ENCODE measurements at places on chromosomes 16 and 17.

DNA sequence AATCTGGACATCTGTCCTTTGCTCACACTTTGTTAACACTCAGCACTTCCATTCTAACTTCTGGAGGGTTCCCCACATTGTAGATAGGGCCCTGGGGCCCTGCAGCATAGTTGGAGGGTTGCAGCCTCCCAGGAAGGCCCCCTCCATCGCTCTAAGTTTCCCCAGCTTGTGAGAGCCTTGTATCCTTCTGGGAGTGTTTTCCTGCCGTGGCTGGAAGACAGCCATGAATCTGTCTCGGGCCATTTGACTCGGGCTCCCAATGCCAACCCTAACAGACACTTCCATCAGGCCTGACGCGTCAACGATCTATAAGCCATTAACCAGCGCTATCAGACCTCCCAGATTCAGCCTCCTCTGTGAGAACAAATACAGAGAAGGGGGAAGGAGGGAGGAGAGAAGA, 263.7 kb upstream of the RPL38 start:
- DNase-seq = no peak

GRCh38 chr16:27771201-27771910, 221.4 kb downstream of the KATNIP start:
- no peak for DNase-seq

GRCh38 chr16:87949071-87949744, 2.0 kb upstream of the BANP start:
- DNase-seq = no peak

DNA sequence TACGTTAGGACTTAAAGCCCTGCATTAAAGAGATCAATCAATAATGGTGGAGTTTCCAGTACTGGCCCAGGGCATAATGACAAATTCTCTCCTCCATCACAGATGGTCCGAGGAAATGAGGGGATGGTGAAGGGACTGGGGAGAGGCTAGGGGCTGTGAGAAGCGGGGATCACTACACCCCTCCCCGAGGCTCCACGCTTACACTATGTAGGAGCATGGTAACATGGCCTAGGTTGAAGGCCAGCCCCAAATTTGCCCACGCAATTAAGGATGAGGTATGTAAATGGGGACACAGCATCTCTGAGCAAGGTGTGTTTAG, 8.0 kb upstream of the AKTIP start:
- DNase-seq = no peak

GRCh38 chr16:67943619-67944504, at the start of gene LCAT:
LCAT (minus strand) TSS chr16:67944120; CDS start chr16:67944101, 19 bp downstream.
- no peak for DNase-seq

GRCh38 chr17:77695386-77695785, 263.1 kb upstream of the TNRC6C start:
- DNase-seq = no peak

DNA sequence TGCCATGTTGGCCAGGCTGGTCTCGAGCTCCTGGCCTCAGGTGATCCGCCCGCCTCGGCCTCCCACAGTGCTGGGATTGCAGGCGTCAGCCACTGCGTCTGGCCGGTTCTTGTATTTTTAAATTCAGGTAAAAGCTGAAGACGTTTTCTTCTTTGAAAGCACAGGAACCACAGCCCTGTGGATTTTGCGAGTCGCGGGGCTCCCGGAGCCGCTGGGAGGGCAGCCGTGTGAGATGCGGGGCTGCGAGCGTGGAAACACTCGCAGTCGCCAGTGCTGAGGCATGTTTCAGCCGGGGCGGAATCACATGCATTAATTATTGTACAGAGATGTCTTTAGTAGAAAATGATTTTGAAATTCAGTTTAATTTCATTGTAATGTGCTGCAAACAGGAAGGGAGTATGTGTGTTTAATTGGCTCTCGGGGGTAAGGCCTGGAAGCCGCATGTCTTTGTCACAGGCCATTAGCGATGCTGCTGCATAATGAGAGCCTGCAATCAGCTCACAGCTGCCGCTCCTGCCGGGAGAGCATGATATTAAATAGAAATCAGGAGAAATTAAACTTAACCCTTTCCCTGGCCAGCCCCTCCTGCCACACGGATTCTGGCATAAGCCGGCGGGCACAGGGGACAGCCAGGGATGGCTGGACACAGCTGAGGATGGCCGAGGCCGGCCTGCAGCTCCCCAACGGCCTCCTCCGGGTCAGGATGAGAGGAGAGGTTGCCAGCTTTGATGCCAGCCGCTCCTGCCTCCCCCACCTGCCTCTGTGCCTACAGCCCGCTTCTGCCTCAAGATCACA, 35.4 kb upstream of the CDH15 start:
- no peak for DNase-seq

GRCh38 chr16:30846649-30847402, 47.1 kb downstream of the BCL7C start:
- DNase-seq = no peak

DNA sequence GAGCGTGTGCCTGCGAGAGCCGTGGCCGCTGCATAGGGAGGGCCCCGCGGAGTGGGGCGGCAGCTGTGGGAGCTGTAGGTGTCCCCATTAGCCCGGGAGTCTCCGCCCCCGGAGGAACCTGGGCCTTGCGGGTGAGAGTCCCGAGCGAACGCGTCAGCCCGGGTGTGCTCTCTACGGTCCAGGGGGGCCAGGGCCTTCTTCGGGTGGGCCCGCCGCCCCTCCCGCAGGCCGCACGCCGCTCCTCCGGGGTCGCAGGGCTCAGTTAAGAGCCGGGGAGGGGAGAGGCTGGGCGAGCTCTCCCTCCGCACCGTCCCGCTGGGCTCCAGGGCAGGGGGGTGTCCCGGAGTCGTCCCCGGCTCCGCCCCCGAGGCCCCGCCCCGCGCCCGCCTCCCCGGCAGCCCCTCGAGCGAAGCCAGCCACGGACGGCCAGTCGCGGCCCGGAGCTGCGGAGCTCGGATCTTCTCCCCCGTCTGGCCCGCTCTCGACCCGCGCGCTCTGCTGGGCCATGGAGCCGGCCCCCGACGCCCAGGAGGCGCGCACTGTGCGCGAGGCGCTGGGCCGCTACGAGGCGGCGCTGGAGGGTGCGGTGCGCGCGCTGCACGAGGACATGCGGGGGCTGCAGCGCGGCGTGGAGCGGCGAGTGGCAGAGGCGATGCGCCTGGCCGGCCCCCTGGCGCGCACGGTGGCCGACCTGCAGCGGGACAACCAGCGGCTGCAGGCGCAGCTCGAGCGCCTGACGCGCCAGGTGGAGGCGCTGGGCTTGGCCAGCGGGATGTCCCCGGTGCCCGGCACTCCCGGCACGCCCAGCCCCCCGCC, at the start of gene SMTNL2:
SMTNL2 (plus strand) TSS at position 429 of the 816 bp plus-strand sequence; CDS start at position 506, 77 bp downstream.
- DNase-seq = no peak

DNA sequence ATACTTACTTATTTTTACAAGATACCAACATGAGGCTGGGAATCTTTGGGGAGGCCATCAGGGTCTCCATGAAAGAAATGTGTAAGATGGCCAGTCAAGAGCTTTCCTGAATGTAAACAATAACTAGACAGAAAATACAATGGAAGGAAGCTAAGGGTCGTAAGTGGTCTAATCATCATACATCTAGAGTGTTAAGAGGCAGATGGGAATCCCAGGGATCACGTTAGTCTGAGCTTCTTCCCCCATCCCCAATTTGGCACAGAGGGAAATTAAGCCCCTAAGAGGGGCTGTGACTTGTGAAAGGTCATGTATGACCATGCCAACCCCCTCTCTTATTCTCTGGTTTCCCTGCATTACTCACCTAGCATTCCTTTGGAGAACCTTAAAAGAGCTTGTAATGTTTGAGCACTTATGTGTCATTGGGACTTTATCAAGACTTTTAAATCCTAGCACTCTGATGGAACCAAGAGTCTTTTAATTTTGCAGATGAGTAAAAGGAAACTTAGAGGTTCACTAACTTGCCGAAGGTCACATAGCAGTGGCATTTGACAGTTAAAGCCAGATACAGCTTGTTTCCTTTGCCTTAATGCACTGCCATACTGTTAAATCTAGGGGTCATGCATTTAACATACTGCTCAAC, 46.1 kb downstream of the DCUN1D3 start:
- DNase-seq = no peak

DNA sequence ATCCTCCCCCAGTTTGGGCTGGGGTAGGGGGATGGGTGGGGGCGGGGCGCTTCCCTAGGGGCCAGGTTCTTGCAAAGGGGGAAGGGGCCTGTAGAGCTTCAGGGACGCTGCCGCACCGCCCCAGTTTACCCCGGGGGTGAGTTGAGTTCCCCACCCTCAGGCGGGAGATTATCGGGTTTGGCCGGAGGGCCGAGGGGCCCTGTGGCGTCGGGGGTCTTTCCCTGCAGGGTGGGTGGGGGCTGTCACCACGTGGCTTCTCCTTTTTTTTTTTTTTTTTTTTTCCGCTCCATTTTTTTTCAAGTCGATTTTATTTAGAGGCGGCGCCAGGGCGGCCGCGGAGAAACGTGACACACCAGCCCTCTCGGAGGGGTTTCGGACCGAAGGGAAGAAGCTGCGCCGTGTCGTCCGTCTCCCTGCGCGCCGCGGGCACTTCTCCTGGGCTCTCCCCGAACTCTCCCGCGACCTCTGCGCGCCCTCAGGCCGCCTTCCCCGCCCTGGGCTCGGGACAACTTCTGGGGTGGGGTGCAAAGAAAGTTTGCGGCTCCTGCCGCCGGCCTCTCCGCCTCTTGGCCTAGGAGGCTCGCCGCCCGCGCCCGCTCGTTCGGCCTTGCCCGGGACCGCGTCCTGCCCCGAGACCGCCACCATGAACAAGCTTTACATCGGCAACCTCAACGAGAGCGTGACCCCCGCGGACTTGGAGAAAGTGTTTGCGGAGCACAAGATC, at the start of gene IGF2BP1:
IGF2BP1 (plus strand) TSS at position 283 of the 724 bp plus-strand sequence; CDS start at position 644, 361 bp downstream.
- peak; percentile 71 for DNase-seq

- no peak for DNase-seq
These were observed 63.9 kb upstream of the DNAJA2 start for GRCh38 chr16:47037396-47037745.

- no peak for DNase-seq
These were observed 168.6 kb downstream of the HAPSTR1 start for GRCh38 chr16:9259914-9260608.

GRCh38 chr17:19002805-19003542, 1.6 kb downstream of the FAM83G start:
- peak; percentile 85 for DNase-seq

GRCh38 chr17:31313982-31314781, at the start of gene EVI2B:
EVI2B (minus strand) TSS chr17:31314054; CDS start chr17:31305609, 8,445 bp downstream.
- DNase-seq = peak; percentile 76

DNA sequence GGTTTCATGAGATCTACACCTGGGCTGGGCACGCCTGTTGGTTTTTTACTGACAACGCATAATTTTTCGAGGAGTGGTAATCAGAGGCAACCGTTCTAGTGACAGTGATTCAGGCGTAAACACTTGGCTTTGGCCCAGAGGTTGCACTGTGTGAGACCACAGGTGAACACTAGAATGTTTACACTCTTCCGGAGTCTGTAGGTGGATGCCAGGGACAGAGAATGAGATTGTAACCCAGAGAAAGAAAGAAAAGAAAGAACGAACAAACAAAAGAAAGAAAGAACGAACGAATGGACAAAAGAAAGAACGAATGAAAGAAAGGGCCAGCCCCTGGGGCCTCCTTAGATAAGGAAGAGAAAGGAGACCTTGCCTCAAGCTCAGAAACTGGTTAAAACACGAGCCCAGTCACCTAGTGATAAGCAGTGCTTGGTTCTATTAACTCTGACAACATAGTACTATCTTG, 113.2 kb downstream of the PRKCB start:
- no peak for DNase-seq

DNA sequence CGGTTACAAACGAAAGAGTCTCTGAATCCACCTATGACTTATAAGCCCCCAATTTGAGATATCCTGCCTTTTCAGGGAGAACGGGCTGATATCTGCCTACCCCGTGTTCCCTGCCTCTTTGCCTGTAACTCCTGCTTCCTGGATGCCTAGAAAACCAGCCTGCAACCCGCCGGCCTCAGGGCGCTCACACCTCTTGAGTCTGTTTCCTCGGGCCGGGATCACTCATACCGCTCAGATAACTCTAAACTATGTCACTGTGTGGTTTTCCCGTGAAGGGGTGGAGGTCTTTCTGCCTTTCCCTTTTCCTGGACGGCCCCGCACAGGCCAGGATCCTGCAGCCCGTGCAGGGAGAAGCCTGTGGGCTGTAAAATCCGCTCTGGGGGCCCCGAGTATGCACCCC, 10.4 kb downstream of the RPUSD1 start:
- DNase-seq = peak; percentile 62

DNA sequence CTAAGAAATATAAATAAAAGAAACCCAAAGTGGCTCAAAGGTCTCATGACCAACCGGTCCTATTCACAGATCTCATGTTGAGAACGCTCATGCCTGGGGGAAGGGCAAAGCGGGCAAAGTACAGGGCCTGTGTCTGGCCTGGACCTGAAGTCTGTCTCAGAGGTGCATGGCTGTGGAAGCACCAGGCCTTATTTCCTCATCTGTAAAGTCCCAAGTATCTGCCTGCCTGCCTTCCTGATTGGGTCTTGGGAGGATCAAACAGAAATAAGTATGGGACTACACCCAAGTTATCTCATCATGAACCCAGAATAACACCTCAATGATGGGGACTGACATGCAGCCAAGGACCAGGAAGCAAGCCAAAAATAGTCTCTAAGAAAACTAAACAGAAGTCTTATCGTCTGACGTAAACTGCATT, 14.2 kb downstream of the AXIN2 start:
- no peak for DNase-seq

- no peak for DNase-seq
These were observed 2.0 kb upstream of the COX10 start for GRCh38 chr17:14067347-14067746.

- DNase-seq = no peak
These were observed 13.2 kb downstream of the STARD3 start for GRCh38 chr17:39650121-39650579.

- no peak for DNase-seq
These were observed 44.6 kb upstream of the GSE1 start for GRCh38 chr16:85568519-85568918.

DNA sequence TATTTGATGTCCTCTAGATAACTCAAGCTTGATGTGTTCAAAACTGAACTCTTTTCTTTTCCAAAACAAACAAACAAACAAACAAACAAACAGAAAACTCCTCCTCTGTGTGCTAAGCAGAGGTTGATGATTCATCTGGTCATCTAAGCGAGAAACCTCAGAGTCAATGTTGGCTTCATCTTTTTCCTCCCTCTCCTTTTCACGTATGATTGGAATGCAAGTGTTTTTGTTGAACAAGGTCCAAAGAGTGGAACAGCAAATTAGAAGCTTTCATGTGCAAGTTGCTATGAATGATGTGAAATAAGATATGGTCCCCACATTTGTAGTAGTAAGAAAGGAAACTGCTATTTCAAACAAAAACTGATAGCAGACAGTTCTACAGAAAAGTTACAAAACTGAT, 52.5 kb downstream of the TBX4 start:
- DNase-seq = peak; percentile 92
